Natural killer cell (primary cell): ENCODE measurements at places on chromosomes 2 and 18. TPM values are rescaled to one million over a fixed set of nuclear protein-coding genes. Genes with fewer than 3 reads are reported as not detected.

DNA sequence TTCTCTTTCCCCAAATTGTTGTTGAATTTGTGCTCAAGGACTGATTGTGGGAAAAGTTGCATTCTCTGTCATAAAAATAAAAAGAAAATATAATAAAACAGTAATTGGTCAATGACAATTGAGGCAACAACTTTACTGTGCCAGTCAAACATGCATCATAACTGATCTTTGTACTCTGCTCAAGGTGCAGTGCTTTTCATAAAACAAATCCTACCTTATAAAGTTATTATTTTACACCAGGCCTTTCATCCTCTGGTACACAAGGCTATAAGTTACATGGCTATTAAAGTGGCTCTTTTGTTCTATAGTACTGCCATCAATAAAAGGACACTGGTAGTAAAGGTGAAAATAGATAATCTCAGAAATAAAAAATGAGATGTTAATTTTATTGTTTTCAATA lies 761.9 kb downstream of the SATB2 start:
- no peaks in the 10 kb centered on the region for H3K27me3 ChIP-seq
- H3K4me3 ChIP-seq, result no peak overlapping the region
- DNase-seq, result no peak
- H3K4me1 ChIP-seq, result no peaks in the 10 kb centered on the region

The FBXO41 gene
- total RNA-seq, result 13.8 TPM

DNA sequence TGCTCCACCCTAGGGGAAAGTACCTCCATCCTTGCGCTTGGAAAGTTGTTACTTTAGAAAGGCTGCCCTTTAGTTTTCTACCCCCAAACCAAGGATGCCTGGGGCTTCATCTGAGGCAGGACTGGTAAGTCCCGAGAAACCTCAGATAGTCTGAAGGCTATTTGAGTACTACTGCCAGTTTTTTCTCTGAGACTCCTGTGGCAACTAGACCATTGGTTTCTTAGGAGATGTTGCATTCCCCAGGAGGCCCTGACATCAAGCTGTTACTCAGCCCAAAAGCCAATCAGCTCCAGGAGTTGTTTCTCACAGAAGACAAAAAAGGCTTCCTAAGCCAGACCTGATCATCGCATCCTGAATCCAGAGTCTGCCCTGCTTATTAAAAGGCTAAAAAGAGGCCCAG lies 67.2 kb downstream of the COLEC12 start:
- H3K36me3 ChIP-seq, result no peaks in the 10 kb centered on the region
- H3K4me1 ChIP-seq, result no peaks in the 10 kb centered on the region
- H3K4me3 ChIP-seq, result no peak overlapping the region

The C2orf68 gene
- total RNA-seq, result 60.8 TPM

GRCh38 chr2:211132573-211132972 lies 576.2 kb downstream of the CPS1 start:
- no peak overlapping the region for H3K27ac ChIP-seq
- H3K27me3 ChIP-seq, result no peaks in the 10 kb centered on the region
- H3K36me3 ChIP-seq, result no peaks in the 10 kb centered on the region
- no peaks in the 10 kb centered on the region for H3K4me1 ChIP-seq

DNA sequence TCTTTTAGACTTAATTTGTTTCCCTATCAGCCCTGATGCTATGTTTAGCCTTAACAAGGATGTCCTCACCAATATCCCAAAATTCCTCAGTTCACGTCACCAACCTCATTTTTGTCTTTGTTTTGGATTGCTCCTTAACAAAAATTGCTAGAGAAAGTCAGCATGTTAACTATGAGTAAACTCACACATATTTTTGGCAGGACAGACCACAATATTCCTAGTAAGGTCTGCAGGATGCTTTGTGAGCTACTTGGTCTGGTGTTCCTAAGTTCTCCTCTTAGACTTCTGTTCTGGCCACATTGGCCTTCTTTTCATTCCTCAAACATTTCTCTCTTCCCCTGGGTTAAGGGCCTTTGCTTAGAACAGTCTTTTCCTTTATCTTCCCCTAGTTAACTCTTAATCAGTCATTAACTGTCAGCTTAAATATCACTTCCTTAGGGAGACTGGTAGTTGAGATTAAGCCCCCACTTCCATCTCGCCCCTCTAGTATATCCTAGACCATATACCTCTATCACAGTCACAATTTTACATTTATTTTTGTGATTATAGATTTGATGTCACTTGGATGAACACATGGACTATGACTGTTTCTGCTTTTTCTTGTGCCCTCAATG lies 116.2 kb downstream of the ADCYAP1 start:
- no peaks in the 10 kb centered on the region for H3K36me3 ChIP-seq
- DNase-seq, result no peak
- H3K27me3 ChIP-seq, result no peaks in the 10 kb centered on the region
- no peaks in the 10 kb centered on the region for H3K4me1 ChIP-seq

DNA sequence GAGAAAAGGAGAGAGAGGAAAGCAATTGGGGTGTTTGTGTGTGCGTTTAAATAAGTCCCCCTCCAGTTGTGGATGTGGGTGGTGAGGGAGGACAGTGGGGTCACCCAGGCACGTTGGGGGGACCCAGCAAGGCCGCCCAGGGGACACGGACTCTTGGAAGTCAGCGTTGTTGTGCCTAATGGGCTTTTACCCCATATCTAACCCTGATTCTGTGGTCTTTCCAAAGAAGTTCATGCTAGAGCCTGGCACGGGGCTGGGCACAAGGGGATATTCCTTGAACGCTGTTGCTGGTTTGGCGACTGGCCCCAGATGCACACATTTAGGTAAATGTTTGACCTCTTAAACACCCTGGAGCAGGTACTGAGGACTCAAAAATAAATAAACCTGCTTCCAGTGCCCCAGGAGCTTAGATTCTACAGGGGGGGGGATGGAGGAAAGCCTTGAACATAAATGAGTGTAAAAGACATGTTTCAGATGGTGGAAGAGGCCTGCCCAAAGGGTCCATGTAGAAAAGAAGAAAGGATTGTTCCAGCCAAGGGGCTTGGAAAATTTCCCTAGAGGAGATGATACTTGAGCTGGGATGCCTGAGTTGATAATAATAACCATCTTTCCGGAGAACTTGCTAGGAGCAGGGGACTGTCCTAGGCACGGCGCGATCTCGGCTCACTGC lies 97.7 kb upstream of the SIX3 start:
- H3K4me3 ChIP-seq, result no peak overlapping the region
- H3K36me3 ChIP-seq, result no peaks in the 10 kb centered on the region
- no peaks in the 10 kb centered on the region for H3K4me1 ChIP-seq

The HOXD3 gene
- not detected for total RNA-seq

The ALPI gene
- not detected for total RNA-seq

DNA sequence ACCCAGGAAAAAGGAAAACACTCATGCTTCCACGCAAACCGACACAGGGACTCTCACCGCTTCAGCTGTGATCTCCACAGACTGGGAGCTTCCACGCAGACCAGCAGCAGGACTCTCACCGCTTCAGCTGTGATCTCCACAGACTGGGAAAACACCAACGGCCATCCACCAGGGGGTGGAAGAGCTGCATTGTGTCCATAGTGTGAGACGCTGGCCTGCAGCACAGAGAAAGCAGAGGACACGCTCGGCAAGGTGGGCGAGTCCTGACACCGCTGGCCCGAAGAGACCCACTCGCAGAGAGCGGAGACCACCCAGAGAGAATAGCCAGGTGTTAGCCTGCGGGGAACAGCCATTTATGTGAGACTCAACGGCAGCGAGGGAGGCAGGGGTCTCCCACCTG lies 42.5 kb upstream of the NFATC1 start:
- no peak overlapping the region for H3K27ac ChIP-seq
- H3K36me3 ChIP-seq, result peaks cover 6% of the 10 kb centered on the region
- H3K4me1 ChIP-seq, result no peaks in the 10 kb centered on the region
- DNase-seq, result no peak
- H3K27me3 ChIP-seq, result no peaks in the 10 kb centered on the region
- no peak overlapping the region for H3K4me3 ChIP-seq

DNA sequence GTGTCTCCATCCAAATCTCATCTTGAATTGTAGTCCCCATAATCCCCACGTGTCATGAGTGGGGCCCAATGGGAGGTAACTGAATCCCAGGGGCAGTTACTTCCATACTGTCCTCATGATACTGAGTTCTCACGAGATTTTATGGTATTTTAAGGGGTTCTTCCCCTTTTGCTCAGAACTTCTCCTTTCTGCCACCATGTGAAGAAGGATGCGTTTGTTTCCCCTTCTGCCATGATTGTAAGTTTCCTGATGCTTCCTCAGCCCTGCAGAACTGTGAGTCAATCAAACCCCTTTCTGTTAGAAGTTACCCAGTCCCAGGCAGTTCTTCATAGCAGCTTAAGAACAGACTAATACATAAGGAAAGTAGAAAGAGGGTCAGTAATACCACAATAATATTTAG lies 480.4 kb downstream of the KCNJ3 start:
- H3K27me3 ChIP-seq, result no peaks in the 10 kb centered on the region
- no peaks in the 10 kb centered on the region for H3K36me3 ChIP-seq
- H3K27ac ChIP-seq, result no peak overlapping the region
- H3K4me1 ChIP-seq, result no peaks in the 10 kb centered on the region

DNA sequence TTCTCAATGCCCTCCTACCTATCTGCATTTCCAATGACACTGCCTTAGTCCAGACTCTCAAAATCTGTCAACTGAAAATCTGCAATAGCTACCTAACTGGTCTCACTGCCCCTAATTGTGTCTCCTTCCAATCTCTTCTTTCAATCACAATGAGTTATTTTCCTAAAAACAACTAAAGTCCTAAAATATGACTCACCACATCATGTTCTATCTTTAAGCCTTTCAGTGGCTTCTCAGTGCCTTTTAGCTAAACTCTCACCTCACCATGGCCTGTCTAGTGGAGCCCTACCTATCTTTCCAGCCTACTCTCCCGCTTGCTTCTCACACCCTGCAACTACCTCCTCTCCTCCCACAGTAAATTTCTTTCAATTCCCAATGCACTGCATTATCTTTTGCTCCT lies 220.9 kb upstream of the PKDCC start:
- H3K4me3 ChIP-seq, result no peak overlapping the region
- DNase-seq, result no peak
- peaks cover 16% of the 10 kb centered on the region for H3K27me3 ChIP-seq
- H3K27ac ChIP-seq, result no peak overlapping the region

GRCh38 chr2:54540194-54540593 lies 84.1 kb downstream of the SPTBN1 start:
- no peaks in the 10 kb centered on the region for H3K4me1 ChIP-seq
- H3K27me3 ChIP-seq, result no peaks in the 10 kb centered on the region
- DNase-seq, result no peak
- H3K27ac ChIP-seq, result no peak overlapping the region
- no peaks in the 10 kb centered on the region for H3K36me3 ChIP-seq
- H3K4me3 ChIP-seq, result no peak overlapping the region

The PFN4 gene
- not detected for total RNA-seq

- peak; percentile 32 for DNase-seq
- peak overlapping the region; percentile 8 for H3K27ac ChIP-seq
- H3K27me3 ChIP-seq, result peaks cover 3% of the 10 kb centered on the region
- peaks cover 20% of the 10 kb centered on the region for H3K4me1 ChIP-seq
Observed at GRCh38 chr2:20447437-20448245, 767 bp downstream of the RHOB start.

GRCh38 chr2:183579686-183580085 lies 455.4 kb downstream of the NUP35 start:
- no peak for DNase-seq
- no peaks in the 10 kb centered on the region for H3K27me3 ChIP-seq
- no peak overlapping the region for H3K27ac ChIP-seq
- no peaks in the 10 kb centered on the region for H3K36me3 ChIP-seq
- H3K4me3 ChIP-seq, result no peak overlapping the region

The POMC gene
- 4.9 TPM for total RNA-seq

The FSHR gene
- not detected for total RNA-seq

DNA sequence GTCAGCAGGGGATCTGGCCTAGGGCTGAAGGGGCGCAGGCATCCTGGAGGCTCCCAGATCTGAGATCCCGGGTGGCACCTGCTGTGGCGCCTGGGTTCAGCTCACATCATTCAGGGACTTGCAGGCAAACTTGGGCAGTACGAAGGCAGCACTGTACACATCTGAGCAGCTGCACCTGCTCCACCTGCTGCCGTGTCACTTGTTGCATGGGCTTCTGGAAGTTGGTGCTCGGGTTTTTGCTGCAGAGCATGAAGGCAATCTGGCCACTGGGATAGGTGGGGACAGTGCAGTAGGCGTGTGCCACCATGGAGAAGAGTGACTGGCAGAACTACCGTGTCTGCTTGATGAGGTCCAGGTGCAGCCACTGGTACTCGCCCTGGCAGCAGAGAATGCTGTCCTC lies 48.6 kb downstream of the UGGT1 start:
- no peak for DNase-seq
- peaks cover 56% of the 10 kb centered on the region for H3K36me3 ChIP-seq
- no peak overlapping the region for H3K27ac ChIP-seq
- no peaks in the 10 kb centered on the region for H3K4me1 ChIP-seq

The CCBE1 gene
- total RNA-seq, result not detected

The MCFD2 gene
- total RNA-seq, result 38.4 TPM

GRCh38 chr2:171104379-171104778 lies 56.3 kb downstream of the TLK1 start:
- H3K4me1 ChIP-seq, result no peaks in the 10 kb centered on the region
- no peaks in the 10 kb centered on the region for H3K27me3 ChIP-seq
- no peak for DNase-seq
- H3K27ac ChIP-seq, result no peak overlapping the region

The ARHGEF4 gene
- total RNA-seq, result 0.11 TPM

DNA sequence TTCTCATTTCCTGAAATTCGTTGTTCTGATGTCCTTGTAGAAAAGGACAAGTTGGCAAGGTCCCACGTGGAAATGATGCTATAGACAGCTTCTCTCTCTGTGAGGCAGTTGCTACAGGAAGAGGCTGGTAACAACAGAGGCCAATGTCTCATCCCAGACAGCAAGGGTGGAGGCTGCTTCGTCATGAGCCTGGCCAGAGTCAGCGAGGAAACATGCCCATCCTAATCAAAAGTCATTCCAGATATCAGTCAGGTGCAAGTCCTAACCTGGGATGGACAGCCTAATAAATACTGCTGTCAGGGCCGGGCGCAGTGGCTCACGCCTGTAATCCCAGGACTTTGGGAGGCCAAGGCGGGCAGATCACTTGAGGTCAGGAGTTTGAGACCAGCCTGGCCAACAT lies 6.4 kb upstream of the SMAD7 start:
- H3K4me1 ChIP-seq, result peaks cover 10% of the 10 kb centered on the region
- H3K36me3 ChIP-seq, result no peaks in the 10 kb centered on the region
- H3K27ac ChIP-seq, result no peak overlapping the region
- H3K4me3 ChIP-seq, result no peak overlapping the region
- H3K27me3 ChIP-seq, result no peaks in the 10 kb centered on the region

DNA sequence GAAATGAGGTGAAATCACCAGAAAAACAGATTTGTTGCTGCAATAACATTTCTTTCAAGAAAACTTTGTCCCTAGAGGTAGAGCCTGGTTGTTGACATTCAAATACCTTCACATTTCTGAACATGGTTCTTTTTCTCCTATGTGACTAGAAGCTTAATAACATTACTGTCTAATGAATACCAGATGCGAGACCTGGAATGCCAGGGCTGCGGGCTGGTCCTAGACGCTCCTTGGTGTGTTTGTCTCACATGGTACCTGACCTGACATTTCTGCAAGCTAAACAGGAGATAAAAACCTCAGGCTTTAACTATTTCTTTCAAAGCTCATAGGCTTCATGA lies 38.5 kb downstream of the ACKR3 start:
- no peak overlapping the region for H3K27ac ChIP-seq
- no peak for DNase-seq
- peaks cover 31% of the 10 kb centered on the region for H3K27me3 ChIP-seq
- H3K4me3 ChIP-seq, result no peak overlapping the region
- peaks cover 36% of the 10 kb centered on the region for H3K4me1 ChIP-seq
- no peaks in the 10 kb centered on the region for H3K36me3 ChIP-seq

The CETN1 gene
- total RNA-seq, result not detected

- H3K4me1 ChIP-seq, result no peaks in the 10 kb centered on the region
- H3K27ac ChIP-seq, result no peak overlapping the region
- H3K27me3 ChIP-seq, result no peaks in the 10 kb centered on the region
Observed at GRCh38 chr2:216292886-216293301, 79.4 kb downstream of the MARCHF4 start.

- H3K27me3 ChIP-seq, result no peaks in the 10 kb centered on the region
- no peak for DNase-seq
Observed at GRCh38 chr2:197141702-197142473, 168.7 kb downstream of the ANKRD44 start.

The GPR17 gene
- not detected for total RNA-seq
